Natural killer cell treated with Interleukin-12 subunit alpha and Interleukin-12 subunit beta and Interleukin-15 and Interleukin-18, amount 100 ng/mL, for 72 hours (primary cell): ENCODE measurements at places on chromosomes 5 and 9. TPM values are rescaled to one million over a fixed set of nuclear protein-coding genes. Genes with fewer than 3 reads are reported as not detected.

DNA sequence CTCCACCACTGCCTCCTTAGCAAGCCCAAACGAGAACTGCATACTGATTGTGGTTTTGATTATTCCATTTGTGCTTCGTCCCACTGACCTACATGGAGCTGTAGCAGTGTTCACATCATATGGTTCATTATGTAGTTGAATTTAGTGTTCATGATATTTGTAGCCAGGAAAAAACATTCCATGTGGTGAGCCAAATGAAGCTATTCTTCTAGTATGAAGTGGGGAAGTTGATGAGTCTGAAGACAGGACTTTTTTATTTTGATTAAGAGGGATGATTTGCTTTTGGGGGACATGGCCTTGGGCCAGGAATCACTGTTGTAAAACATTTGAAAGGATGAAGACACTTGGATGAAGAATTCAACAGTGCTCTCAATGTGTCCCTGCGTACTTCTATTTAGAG lies 192.9 kb upstream of the SLC27A6 start:
- no peak for DNase-seq

GRCh38 chr5:146043722-146044121 lies 61.7 kb downstream of the PLAC8L1 start:
- no peak for DNase-seq

DNA sequence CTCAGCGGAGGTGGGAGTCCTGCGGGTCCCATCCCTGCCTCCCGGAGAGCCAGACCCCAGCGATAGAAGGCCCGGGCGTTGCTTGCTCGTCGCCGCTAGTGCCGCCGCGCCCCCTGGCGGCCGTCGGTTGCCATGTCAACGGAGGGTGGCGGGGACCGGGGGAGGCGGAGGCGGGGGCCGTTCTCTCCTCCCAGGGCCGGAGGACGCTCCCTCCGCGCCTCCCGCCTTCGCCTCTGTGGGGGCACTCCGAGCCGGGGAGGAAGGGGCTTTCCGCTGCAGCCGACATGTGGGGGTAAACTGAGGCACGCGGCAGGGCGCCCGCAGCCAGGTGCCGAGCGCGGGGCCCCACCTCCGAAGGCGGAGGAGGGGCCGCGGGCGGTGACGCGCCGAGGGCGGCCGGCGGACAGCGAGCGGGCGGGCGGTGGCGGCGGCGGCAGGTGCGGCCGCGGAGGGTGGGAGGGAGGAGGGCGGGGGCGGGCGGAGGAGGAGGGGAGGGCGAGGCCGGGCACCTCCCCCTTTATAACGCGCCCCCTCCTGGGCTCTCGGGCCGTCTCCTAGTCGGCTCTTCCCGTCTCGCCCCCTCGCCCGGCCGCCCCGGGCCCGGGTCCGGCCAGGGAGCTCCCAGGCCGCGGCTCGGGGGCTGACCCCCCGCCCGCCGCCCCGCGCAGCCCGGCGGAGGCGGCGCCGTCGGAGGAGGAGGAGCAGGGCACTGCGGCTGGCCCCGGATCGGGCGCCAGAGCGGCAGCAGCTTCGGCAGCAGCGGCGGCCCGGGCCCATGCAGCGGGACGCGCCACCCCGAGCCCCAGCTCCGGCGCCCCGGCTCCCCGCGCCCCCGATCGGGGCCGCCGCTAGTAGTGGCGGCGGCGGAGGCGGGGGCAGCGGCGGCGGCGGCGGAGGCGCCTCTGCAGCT lies 556 bp upstream of the CDK9 start:
- DNase-seq, result peak; percentile 93

- DNase-seq, result no peak
Measured at GRCh38 chr5:44603496-44604272, 205.1 kb upstream of the MRPS30 start.

- DNase-seq, result no peak
Measured at GRCh38 chr5:15897656-15898055, 281.9 kb downstream of the MARCHF11 start.

DNA sequence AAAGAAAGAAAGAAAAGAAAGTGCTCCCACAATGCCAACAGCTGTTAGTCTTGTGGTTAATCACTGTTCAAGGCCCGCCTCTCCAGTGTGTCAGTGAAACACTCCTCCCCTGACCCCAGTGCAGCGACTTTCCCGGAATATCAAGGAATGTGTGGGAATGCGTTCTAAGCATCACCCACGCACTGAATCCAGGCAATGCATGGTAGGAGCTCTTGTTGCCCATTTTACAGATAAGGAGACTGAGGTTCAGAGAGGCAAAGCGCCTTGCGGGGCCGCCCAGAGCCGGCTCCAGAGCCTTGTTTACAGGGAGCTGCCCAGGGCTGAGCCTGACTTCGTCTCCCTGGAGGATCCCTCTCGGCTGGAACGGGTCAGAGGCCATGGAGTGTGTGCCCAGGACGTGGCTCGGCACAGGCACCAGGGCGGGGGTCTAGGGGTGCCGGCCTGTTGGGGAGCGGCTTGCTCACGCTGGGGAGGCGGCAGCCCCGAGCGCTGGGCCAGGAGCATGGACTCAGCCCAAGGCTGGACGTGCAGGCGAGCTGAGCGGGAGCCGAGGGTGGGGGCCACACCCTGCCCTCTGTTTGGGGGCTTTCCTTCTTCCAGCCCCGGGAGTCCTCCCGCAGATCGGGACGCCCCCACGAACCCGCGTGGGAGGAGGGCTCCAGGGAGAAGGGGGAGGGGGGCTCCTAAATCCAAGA lies 823 bp downstream of the ST6GALNAC6 start:
- DNase-seq, result peak; percentile 70

DNA sequence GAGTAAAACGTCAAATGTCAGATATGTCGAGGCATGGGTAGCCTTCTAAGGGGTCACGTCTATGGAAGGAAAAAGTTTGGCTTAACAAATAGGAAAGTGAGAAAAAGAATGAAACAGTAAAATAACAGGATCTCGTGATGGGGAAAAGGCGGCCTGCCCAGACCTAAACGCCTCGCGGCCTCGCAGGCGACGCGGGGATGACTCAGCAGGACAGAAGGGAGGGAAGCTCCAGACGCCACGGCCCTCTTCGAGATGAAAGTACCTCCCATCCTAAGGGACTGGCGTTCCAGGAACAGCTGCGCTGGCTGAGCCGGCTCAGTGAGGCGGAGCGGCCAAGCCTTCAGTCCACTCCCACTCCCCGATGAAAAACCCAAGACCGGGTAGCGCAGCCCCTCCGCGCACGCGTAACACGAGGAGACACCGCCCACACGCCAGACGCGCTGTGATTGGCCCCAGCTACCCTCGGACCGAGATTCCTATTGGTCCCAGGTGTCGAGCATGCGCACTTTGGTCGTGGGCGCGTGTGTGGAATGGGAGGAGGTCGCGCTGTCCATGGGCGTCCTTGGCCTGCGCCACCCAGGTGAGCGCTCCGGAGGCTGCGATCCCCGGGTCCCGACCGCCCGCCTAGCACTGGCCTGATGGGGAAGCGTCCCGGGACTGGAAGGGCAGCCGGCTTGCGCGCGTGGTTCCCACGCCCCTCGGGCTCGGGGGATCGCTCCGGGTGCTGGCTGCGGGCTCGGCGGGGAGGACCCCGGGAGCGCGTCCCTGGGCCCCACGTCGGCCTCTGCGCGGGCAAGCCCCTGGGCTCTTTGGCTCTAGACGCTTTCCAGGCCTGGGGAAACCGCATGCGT lies 588.5 kb downstream of the MTRR start:
- peak; percentile 88 for DNase-seq

- no peak for DNase-seq
Measured at GRCh38 chr5:53928641-53929040, 368.2 kb downstream of the NDUFS4 start.

GRCh38 chr5:159003045-159004030 lies 96.4 kb downstream of the EBF1 start:
- no peak for DNase-seq

GRCh38 chr5:138077064-138077696 lies 6.7 kb upstream of the WNT8A start:
- DNase-seq, result no peak

- no peak for DNase-seq
Measured at GRCh38 chr9:131695836-131696460, 43.9 kb downstream of the RAPGEF1 start.

GRCh38 chr5:130286971-130287370 lies 382.7 kb downstream of the CHSY3 start:
- DNase-seq, result no peak

- no peak for DNase-seq
Measured at GRCh38 chr5:150065346-150065745, 21.0 kb downstream of the CSF1R start.

GRCh38 chr9:37917313-37917731 lies 13.4 kb upstream of the SLC25A51 start:
- no peak for DNase-seq

DNA sequence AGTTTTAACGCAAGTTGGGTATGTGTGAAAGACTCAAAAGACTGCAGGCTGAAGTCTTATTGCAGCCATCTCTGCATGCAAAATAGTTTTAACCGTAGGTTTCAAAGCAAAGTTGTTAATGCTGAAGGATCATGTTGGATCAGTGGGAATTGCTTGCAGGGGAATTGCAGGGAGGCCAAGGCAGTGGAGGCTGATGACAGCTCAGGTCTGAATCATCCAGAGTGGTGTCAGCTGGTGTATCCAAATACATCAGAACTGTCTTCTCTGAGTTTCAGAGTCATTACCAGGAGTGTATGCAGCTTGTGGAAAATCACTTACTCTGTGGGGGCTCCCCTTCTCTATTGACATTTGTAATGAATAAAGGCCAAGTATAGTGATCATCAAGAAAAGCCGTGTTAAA lies 435.7 kb downstream of the SH3GL2 start:
- DNase-seq, result no peak

- DNase-seq, result no peak
Measured at GRCh38 chr9:38401994-38402393, 9.5 kb downstream of the ALDH1B1 start.

GRCh38 chr5:67165526-67166459 lies 30.8 kb downstream of the CD180 start:
- peak; percentile 88 for DNase-seq

DNA sequence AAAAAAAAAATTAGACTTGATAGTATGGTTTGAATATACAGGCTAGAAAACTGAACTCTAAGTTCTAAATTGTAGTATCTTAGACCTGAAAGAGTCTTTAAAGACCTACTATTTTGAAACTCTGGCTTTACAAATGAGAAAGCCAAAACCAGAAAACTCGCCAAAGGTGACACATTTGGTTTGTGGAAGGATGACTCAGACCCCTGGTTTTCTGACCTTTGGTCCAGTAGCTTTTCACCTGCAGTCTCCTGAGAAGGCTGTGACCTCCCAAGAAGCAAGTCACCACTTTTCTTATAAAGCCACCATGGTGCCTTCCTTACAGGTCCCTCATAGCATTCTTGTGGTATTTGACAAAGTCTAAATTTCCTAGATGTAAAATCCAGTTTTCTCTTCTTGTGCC lies 102.1 kb upstream of the CEP78 start:
- DNase-seq, result no peak

- DNase-seq, result no peak
Measured at GRCh38 chr9:91844190-91844589, 105.8 kb downstream of the ROR2 start.

GRCh38 chr9:128118971-128119665 lies 8.4 kb downstream of the PTGES2 start:
- DNase-seq, result peak; percentile 56

GRCh38 chr9:132283165-132283564 lies 71.6 kb downstream of the SETX start:
- DNase-seq, result no peak

DNA sequence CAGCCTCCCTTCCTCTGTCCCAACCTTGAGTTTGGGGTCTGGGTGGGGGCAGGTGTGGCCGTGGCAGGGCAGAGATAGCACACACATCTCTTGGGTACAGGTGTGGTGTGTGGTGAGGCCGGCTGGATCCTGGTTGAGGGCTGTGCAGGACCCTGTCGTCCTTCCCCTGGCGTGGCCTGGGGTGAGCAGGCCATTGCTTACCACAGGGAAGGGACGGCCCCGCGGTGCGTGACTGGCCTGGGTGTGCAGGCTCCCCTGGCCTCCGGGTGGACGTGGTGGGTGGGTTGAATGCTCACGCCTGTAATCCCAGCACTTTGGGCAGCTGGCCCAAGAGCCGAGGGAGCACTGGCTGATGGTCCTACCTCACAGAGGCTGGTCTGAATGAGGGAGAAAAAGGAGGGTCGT lies 1.2 kb downstream of the ARRDC1 start:
- no peak for DNase-seq

The NRARP gene
- 0.88 TPM for total RNA-seq

The NKD2 gene
- not detected for total RNA-seq

The TYRP1 gene
- total RNA-seq, result not detected

The ACOT12 gene
- total RNA-seq, result not detected

The CAMK2A gene
- not detected for total RNA-seq

The DPM2 gene
- total RNA-seq, result 47.9 TPM

The FOXI1 gene
- 0.64 TPM for total RNA-seq

The S100Z gene
- total RNA-seq, result not detected

The PRSS3 gene
- total RNA-seq, result 1.3 TPM

The PRRC1 gene
- total RNA-seq, result 43.5 TPM
